ENCODE measurements at places on chromosomes 2 and 18. TPM values are rescaled to one million over a fixed set of nuclear protein-coding genes. Genes with fewer than 3 reads are reported as not detected.

- no peak for DNase-seq
Measured at GRCh38 chr2:62320657-62321357, 124.9 kb downstream of the B3GNT2 start.

GRCh38 chr2:235555371-235555770, 61.5 kb downstream of the AGAP1 start:
- no peak for DNase-seq

The GPR155 gene
- total RNA-seq, result 16.6 TPM

The KCNG3 gene
- total RNA-seq, result not detected

DNA sequence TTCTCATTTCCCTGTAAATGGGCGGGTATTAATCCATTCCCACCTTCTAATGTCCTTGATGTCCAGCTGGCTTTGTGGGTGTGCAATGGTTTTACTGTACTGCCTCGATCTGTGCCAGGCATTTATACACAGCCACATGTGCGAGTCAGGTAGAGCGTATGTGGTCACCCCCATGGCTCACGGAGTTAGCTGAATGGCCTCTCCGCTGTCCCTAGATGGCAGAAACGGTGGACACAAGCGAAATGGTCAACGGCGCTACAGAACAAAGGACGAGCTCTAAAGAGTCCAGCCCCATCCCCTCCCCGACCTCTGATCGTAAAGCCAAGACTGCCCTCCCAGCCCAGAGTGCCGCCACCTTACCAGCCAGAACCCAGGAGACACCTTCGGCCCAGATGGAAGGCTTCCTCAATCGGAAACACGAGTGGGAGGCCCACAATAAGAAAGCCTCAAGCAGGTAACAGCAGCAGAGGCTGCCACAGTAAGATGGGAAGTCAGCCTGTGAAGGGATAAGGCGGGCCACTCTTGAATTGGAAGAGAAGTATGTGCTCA, 59.1 kb upstream of the EML6 start:
- DNase-seq, result no peak

DNA sequence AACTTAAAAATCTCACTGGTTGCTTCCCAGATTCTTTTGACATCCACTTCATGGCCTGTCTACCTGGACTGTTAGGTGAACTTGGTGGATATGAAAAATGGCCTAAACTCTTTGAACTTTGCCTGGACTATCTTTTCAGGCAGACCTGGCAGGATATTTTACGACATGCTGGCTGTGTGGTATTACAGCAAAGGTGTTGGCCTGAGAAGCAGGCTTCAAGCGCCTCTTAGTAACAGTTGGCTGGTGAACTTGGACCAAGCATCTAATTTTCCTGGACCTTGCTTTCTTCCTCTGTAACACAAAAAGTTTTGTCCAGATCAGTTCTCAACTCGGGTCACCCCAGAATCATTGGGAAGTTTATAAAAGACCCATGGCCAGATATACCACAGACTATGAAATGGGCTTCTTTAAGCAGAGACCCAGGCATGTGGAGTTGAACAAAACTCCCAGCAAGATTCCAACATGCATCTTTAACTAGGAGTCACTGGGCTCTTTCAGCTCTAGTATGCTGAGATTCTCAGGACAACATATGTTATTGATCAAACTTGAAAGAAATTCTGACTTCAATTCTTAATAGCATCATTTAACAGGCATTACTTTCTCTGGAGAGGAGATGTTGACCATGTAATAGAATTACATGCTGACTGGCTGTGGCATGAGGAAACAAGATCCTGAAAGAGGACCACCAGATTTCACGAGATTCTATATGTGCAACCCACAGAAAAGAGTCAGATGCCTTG, 4.4 kb downstream of the LYPD1 start:
- no peak for DNase-seq

- DNase-seq, result no peak
Measured at GRCh38 chr2:70510313-70510712, 43.3 kb downstream of the TGFA start.

DNA sequence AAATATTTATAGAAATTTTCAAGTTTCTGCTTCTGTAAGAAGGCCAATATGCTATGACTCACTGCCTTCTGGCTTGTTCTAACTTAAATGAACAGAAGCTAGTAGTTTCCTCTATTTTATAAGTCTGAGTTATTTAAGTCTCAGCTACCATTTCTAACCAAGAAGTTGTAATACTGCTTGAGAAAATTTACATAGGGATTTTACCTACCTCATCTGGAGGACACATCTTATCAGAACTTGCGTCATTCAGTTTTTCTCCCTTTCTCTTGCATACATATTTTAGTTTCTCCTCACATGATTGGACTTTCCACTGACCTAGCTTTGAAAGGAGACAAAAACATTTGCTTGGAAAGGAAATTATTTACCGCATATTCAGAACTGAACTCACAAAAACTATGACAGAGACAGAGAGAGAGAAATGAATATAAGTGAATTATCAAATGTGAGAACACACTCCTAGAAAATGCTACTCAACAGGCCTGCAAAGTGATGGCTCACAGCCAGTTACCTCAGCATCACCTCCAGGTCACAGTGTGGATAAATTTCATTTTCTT, 81.1 kb upstream of the CD302 start:
- DNase-seq, result no peak

The MEIS1 gene
- 40.8 TPM for total RNA-seq

DNA sequence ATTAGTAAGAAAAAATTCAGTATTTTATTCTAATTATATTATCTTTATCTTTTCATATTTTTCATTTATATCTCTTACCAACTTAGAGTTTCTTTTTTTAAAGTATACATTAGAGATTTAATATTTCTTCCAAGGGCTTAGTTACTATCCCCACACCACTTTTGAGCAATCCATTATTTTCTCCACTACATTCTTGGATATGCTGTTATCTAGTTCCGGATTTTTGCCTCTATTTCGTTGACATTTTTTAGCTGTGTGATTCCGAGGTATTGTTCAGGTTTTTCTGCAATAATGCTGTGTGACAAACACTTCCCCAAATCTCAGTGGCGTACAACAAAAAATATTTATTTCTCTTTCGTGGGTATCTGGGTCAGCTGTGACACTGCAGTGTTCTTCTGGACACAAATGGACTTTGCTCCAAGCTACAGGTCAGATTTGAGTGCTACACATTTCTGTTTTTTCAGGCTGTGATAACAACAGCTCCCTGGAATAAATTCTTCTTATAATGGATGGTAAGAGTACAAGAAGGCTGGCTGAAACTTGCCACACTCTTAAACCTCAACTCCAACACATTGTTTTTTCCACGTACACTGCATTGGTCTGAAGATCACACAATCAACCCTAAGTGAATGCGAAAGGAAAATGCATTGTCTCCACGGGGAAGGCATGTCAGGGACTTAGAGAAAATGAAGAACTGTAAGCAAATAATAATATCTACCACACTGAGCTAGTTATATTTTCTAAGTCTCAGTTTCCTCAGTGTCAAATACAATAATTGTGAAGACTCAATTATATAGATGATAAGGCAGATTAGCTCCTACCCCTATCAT, 50.9 kb upstream of the PSMD14 start:
- DNase-seq, result no peak

DNA sequence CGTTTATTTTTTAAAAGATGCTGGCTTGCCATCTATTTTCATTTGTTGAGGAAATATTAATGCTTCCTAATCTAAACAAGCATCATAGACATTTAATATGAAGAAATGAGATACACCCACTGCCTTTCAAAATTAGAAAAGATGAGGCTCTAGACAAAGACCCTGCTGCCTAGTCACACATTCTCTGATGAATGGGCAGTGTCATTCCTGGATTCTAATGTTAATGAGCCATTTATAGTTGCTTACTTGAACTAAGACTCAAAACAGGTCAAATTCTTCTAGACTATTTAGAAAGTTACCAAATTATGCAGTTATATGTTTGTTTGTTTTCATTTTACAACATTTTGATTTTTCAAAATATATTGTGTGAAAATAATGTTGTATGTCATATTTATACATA, 237.6 kb downstream of the CDH7 start:
- no peak for DNase-seq

The MC4R gene
- total RNA-seq, result not detected

DNA sequence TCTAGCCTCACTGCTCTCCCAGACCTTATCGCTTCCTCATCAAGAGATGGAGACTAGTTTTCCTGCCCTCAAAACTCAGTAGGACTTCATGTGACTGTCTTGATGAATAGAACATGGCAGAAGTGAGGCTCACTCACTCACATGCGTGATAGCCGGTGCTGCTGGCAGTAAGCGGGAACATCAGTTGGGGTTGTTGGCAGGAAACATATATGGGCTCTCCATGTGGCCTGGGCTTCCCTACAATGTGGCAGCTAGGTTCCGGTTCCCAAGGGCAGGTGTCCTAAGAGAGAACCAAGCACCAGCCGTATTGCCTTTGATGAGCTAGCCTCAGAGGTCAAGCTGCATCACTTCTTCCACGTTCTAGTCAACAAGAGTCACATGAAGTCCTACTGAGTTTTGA, 15.2 kb upstream of the FAHD2A start:
- DNase-seq, result no peak

GRCh38 chr18:11147371-11147951, 1.9 kb downstream of the PIEZO2 start:
- no peak for DNase-seq

- no peak for DNase-seq
Measured at GRCh38 chr18:75100832-75101630, 107.9 kb downstream of the PTGR3 start.

DNA sequence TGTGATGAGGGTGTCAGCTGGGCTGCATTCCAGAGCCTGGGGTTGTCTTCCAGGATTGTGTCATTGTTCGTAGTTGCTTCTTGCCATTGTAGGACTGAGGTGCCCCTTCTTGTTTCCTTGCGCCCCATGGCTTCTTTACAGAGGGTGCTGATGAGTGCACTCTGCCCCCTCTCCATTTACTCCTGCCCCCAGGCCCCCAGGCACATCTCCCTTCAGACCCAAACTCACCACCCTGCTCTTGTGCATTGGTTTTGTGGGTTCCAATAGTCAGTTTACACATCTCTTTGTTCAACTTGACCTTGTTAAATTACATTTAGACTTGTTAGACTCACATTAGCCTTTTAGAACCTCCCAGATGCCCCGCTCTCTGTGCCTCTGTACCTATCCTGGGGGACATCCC, 33.1 kb downstream of the HJURP start:
- no peak for DNase-seq

DNA sequence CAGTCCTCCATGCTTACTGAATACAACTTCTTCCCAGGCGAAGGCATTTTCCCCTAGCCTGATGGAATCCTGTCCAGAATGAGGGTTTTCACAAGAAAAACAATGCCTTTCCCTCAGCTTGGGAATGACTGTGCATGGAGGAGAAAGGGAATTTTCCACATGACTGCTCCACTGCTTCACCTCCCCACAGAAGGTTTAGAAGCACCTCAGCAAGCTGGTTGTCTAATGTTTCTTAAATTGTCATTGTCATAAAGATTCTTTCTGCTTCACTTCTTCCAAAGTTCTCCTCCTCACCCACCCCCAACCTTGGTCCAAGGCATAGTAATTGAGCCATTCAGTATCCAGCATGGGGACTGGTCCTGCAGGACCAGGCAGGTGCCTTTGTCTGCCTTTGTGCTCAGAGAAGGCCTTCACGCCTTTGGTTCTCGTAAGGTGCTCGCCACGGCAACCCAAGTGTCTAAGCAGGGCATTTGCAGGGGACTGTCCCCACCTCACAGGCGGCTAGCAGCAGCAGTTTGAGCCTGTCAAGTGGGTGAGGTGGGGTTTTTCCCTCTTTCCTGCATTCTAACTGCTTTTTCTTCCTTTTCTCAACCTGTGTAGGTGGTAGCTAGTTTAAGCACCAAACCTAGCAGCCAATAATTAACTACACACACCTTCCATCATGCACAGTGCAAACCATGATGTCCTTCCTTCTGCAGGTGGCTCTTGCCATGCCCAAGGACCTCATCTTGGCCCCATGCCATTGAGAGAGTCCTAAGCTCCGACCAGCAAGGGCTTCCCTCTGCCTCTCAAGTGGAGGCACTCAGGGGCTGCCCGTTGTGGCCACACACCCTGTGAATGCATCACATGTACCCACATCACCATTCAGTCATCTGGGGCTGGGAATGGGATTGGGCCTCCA, 65.7 kb upstream of the BCL2L11 start:
- DNase-seq, result no peak

GRCh38 chr18:52310651-52311050, 29.3 kb upstream of the DCC start:
- no peak for DNase-seq

The CREG2 gene
- total RNA-seq, result not detected

DNA sequence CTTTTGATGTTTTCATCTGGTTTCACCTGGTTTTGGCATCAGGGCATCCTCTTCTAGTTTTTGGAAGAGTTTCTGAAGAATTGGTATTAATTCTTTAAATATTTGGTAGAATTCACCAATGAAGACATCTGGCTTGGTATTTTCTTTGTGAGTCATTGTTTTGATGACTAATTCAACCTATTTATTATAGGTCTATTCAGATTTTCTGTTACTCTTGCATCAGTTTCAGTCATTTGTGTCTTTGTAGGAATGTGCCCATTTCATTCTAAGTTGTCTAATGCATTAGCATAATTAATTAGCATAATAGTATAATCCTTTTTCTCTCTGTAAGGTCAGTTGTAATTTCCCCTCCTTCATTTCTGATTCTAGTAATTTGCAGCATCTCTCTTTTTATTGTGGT, 8.0 kb downstream of the GNLY start:
- DNase-seq, result no peak

- DNase-seq, result no peak
Measured at GRCh38 chr2:181170256-181170655, 189.9 kb downstream of the UBE2E3 start.

DNA sequence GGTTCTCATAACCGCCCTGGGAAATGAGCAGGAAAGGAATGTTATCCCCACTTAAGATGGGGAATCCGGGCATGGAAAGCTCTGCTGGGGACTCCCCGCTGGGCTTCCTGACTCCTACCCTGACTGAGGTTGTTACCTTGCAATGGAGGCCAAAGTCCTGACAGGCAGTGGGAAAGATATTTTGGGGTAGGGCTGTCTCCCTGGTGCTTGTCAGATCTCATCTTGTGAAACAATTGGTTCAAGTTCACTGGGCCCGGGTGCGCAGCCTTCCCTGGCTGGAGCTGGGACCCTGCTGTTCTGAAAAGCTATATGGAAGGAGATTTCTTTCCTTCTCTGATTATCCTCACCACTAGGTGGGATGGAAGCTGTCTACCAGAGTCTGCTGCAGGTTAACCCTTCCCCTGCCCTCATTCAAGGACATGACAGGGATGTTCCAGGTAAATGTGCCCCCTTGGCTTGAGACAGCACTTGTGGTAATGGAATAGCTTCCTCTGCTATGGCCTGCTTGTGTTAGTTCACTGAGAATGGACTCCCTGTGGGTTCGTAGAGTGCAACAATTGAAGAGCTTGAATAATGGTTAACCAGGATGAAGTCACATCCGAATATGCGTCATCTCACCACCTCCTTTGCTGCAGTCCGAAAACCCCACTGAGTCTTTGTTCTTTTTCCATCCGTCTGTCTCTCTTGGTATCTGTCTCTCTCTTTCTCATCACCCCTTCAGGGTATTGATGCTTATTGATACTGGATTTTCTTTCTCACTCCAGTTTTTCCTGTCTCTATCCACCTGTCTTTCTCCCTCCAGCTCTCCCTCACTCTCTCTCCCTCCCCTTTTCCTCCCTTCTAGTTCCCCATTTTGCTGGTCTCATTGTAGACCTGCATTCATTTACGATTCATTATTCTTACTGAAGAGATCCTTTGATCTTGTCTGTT, 67.8 kb upstream of the EPAS1 start:
- DNase-seq, result no peak
